T-helper 1 cell (primary cell): ENCODE measurements at places on chromosomes 2 and 18.

DNA sequence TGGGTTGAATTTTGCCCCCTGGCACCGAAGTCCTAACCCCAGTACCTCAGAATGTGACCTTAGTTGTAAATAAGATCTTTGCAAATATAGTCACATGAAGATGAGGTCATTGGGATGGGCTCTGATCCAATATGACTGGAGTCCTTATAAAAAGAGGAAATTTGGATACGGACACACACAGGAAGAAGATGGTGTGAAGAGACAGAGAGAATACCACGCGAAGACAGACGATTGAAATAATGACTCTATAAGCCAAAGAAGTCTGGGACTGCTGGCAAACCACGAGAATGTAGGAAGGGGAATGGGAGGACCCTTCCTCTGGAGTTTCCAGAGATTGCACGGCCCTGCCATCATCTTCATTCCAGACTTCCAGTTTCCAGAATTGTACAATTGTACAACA is 98.6 kb downstream of the CPO start:
- no peak for DNase-seq

- no peak for DNase-seq
Measured at GRCh38 chr2:205453202-205453601, 229.1 kb upstream of the NRP2 start.

GRCh38 chr2:223597076-223597475 is 5.1 kb downstream of the SCG2 start:
- no peak for DNase-seq

DNA sequence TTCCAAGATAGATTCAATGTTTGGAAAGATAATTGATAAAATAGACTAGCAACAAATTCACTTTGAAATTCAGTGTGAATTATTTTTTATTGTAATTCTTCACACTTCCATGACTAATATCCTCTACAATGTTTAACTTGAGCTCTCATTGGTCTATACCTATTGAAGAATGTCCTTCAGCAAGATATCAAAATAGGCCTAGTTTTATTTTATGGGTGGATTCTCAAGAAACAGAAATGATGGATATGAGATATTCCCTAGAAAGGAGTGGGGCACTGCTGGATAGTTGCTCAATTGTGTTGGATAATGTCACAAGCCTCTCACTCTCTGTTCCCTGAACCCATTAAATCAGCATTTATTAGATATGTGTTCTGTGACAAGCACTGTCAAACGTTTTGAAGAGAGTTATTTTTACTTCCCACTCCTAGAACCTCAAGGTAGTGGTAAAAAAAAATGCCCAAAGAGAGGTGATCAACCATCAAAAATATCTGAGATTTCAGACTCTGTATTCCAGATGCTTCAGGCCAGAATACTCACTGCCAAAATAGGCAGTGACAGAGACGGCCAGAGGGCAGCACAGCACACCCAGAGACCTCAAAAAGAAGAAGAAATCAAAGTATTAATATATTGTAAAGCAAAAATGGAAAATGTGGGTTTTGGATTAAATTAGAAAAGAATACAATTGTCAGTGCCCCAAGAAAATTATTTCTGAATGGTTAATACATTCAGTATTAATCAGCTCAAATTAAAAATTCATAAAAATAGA is 87.5 kb downstream of the TRIB2 start:
- no peak for DNase-seq

GRCh38 chr2:217806482-217806765 is 196.4 kb downstream of the TNS1 start:
- no peak for DNase-seq

DNA sequence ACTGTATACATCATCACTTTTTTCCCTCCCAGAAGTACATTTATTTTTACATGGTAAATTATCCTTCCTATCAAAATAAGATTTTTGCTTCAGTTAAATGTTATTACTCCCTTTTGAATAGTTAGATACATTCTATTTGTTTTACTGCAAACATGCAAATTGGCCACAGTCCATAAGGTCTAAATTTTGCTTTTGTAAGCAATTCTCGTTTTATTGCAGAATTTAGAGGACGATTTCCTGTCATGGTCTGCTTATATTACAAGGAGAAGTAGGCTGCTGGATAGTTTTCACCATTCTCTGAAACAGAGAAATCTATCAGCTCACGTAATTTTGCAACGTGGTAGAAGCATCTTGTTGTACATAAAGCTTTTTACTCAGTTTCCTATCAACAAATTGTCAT is 1632.5 kb downstream of the LRP1B start:
- no peak for DNase-seq

DNA sequence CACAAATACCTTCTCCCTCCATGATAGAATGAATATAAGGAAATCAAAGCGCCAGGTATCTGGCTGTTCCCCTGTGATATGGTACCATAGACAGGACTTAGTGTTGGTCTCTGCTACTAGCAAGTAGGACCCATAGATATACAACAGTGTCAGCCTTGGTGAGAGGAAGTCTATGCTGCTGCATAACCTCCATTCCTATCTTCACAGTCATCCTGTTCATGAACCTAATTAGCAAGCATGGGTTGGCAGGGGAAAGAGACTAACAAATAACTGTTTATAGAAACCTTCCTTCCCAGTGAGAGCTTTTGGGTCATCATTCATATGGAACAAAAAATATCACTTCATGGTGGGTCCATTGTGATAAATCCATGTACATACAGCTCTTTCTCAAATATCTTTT is 188.9 kb upstream of the FAM98A start:
- DNase-seq = no peak

GRCh38 chr2:9310798-9311197 is 104.2 kb downstream of the ASAP2 start:
- DNase-seq = no peak

DNA sequence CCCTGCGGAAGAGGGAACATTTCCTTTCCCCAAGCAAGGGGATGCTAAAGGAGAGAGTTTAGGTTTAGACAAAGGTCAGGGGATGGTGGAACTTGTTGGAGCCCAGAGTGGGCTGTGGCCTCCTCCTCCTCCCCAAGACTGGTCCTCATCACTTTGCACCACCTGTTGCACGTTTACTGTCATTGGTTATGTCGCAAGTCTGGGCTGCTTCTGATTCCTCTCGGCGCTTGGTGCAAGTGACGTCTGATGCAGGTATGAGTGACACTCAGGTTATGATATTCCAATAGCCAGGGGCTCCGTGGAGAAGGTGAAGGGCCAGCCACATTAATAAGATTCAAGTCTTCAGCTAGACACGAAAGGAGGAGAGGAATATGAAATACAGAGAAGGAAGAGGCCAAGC is 59.8 kb downstream of the TSN start:
- DNase-seq = no peak

- no peak for DNase-seq
Measured at GRCh38 chr2:151422917-151423439, 13.3 kb downstream of the RIF1 start.

DNA sequence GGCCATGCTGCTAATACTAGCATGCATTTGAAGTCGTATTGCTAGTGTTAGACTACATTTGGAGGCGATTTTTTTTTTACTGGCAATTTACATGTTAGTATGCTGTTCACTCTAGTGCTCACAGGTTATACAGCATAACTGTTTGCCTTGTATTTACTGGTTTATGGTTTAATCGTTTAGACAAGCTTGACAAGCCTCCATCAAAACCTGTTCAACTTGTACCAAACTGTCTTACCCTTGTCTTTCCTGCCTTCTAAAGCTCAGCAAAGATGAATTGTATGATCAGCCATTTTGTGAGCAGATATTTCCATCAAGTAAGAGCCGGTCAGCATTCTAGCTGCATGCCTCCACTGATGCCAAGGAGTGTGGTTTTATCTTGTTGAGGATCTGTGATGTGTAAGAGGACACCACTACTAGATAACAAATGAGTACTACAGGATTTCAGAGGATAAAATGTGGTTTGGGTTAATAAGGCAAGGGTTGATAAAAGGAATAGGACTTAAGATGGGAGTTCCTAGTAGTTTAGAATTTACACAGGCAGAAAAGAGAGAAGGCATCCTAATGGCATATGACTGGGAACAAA is 68.4 kb upstream of the ITM2C start:
- DNase-seq = no peak

GRCh38 chr2:45432406-45432805 is 178.7 kb downstream of the SRBD1 start:
- DNase-seq = no peak

DNA sequence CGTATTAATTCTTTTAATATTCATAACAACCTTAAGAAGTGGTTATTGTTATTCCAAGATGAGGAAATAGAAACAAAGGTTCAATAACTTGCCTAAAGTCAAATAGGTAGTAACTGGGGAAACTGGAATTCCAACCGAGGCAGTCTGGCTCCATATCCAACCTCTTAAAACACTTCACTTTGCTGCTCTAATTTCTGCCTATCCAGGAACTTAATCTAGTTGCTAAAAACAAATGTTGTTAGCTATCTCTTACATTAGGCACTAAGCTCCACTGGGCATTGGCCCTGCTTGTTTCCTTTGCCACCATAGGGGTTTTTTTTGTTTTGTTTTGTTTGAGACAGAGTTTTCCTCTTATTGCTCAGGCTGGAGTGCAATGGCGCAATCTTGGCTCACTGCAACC is 24.8 kb downstream of the ERLEC1 start:
- DNase-seq = no peak

DNA sequence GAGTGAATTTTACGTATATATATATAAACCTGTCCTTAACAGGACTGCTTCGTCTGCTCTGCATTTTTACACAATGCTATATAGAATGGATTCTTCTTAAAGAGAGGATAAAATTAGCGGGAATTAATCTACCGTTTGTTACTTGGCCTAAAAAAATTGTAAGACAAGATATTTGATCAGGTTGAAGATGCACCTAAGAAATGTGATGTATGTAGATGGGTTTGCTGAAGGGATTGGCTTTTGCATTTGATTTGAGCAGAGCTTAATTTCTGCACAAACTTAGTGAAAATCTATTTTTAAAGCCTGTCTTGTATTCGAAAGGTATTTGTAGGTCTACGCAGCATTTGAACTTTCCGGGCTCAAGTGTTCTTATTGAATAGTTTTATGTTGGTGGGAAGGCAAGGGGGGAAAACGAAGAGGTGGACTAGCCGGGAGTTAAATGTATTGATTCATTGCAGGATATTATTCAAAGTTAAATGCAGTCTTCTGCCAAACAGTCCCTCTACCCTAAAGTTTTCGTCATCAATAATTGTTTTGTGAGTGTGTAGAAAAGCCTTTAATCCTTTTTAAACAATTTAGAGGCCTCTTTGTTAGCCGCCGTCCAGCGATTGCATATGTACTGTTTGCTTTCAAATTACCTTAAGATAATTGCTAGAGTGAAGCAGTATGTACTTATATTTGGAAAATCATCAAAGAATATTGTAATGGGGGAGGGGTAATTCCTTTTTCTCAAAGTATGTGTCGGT is 1.2 kb downstream of the PPP1CB start:
- no peak for DNase-seq

DNA sequence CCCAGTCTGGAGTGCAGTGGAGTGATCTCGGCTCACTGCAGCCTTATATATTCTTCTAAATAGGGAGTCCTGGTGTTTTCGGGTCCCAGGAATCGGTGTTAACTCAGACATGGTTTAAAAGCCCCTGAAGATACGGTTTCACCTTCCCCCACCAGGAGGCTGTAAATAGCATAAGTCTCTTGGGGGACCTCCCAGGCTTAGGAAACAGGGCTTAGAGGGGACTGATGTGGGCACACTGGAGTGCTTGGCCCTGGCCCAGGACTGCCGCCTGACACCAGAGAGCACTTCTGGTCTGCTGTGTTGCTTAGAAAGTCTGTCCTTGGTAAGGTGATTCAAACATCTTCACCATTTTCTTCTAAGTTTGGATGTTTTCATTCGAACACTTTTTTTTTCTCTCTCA is 39.7 kb upstream of the MAP4K4 start:
- DNase-seq = no peak

- no peak for DNase-seq
Measured at GRCh38 chr18:25180973-25181548, 170.9 kb downstream of the ZNF521 start.

GRCh38 chr18:58335821-58336220 is 291.8 kb downstream of the NEDD4L start:
- no peak for DNase-seq
